ENCODE measurements at places on chromosomes 1 and 21.

- DNase-seq, result no peak
These were observed 63.2 kb downstream of the PRKAB2 start for GRCh38 chr1:147109041-147109440.

- DNase-seq, result no peak
These were observed 1085.7 kb downstream of the NCAM2 start for GRCh38 chr21:22083899-22084298.

GRCh38 chr21:39319251-39319756, 5.9 kb upstream of the BRWD1 start:
- no peak for DNase-seq

DNA sequence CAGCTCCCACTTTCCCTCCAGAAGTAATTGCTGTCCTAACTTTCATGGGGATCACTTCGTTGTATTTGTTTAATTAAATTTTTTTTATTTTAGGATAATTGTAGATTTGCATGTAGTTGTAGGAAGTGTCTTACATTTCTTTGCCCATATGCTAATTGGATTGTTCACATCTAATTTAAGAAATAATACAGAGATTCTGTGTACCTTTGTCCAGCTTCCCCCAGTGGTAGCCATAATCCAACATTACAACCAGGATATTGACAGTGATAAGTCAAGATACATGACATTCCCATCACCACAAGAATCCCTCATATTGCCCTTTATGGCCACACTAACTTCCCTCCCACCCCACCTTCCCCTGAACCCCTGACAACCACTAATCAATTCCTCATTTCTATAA, 136.6 kb downstream of the PRDM2 start:
- no peak for DNase-seq

GRCh38 chr1:232227306-232227705, 402.6 kb downstream of the SIPA1L2 start:
- DNase-seq, result no peak

DNA sequence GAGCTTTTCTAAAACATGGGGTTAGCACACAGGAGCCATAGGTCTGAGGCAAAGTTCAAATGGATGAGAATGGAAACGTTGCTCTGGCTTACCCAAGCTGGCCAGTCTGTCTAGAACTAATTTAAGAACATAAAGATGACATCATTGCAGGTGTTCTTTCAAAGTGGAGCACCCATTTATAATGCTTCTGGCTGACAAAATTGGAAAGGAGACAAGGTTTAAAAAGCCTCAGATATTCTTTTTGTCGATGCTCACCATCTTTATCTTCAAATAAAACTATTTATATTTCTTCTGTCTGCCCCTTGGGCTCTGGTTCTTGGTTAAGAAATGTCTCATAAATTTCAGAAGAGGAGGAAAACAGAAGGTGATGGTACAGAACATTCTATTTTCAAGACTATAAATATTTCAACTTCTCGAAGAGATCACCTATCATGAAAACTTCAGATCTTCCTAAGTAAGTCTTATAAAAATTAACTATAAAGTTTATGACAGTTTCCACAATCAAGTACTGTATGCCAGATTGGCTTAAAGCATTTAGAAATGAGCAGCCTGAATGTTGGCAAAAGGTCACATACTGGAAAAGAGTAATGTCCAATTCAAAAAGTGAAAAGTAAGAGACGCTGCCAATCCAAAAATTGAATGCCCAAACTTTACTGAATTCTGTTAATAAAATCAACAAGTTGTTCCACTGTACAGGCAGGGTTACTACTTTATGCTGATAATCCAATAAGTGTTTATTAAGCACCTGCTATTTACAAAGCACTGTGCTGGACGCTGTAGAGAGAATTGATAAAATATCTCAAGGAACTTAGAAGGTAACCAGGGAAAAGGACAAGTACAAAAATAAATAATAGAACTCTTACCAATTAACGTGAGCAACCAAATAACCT, 92.0 kb downstream of the ETS2 start:
- no peak for DNase-seq

- DNase-seq, result no peak
These were observed 2.6 kb upstream of the TMEM82 start for GRCh38 chr1:15739745-15740144.

DNA sequence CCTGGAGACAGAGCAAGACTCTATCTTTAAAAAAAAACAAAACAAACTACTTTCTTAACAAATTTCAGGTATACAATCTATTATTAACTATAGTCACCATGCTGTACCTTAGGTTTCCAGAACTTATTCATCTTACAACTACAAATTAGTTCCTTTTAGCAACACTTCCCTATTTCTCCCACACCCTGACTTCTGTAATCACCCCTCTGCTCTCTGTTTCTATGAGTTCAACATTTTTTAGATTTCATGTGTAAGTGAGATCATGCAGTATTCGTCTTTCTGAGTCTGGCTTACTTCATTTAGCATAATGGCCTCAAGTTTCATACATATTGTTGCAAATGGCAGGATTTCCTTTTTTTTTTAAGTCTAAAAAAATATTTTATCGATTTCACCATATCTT, 77.9 kb upstream of the LPGAT1 start:
- DNase-seq, result no peak

DNA sequence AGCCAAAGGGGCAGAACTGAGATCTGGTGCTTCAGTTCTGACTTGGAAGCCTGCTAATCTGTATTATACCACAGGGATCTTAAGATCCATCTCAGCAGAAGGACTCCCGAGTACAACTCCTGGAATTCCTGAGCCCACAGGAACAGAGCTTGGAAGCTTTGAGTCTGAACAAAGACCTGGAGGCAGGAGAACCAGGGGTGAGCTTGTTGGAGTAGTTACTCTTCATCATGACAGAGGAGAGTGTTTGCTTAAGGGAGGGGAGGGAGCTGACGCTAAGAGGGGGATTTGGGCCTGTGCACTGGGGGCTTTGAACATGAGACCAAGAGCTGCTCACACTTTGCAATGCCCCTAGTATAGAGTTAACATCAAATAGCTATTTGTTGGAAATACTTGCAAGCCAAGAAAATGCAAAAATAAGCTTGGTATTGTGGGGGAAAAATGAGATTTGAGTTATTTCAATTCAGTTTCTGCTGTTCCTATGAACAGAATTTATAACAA, 41.1 kb upstream of the TRABD2B start:
- DNase-seq, result no peak

- DNase-seq, result no peak
These were observed 16.4 kb downstream of the ARHGEF2 start for GRCh38 chr1:155961937-155962336.
